ENCODE measurements at places on chromosomes 7 and 10.

- no peak for DNase-seq
Observed at GRCh38 chr7:55127622-55128081, 108.8 kb downstream of the EGFR start.

- peak; percentile 83 for DNase-seq
Observed at GRCh38 chr7:127943541-127944521, 87.4 kb downstream of the LRRC4 start.

- DNase-seq: no peak
Observed at GRCh38 chr10:49009199-49009979, 69.7 kb upstream of the LRRC18 start.

GRCh38 chr7:96233084-96233483 is 88.8 kb downstream of the SLC25A13 start:
- no peak for DNase-seq

DNA sequence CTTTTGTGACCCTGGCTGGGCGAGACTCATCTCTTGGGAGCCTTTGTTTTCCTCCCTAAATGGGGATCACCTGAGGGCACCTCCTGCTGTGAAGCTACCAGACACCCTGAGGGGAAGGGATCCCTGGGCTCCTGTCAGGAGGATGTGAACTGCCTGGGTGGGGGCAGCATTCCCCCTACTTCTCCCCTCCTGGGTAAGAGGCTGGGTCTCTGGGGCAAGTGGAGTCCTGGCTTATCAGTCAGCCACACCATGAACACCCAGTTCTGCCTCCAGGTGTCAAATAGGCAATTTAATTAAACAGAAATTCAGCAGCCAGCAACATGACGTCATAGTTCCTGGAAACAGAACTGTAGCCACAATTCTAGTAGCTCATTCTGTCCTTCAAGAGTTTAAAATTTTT is 97.7 kb upstream of the RET start:
- no peak for DNase-seq

GRCh38 chr10:29627201-29628132 is 7.3 kb downstream of the SVIL start:
- no peak for DNase-seq

- DNase-seq: no peak
Observed at GRCh38 chr10:92970301-92971070, 90.1 kb upstream of the CYP26C1 start.

DNA sequence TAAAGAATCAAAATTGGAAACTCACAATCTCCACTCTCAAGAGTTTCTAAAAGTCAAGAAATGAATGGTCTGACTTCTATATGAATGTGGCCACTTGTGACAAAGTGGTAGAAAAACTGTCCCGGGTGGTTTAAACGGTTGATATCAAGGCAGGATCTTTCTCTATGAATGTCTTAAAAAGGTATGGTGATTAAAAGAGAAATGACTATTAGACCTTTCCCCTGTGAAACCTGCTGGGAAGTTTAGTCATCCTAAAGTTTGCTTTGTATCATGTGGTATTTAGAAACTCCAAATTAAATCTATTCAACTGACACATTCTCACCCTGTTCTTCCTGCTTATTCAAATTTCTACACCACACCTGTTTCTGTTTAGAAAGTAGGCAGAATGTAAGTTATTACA is 492.5 kb downstream of the XPNPEP1 start:
- no peak for DNase-seq

DNA sequence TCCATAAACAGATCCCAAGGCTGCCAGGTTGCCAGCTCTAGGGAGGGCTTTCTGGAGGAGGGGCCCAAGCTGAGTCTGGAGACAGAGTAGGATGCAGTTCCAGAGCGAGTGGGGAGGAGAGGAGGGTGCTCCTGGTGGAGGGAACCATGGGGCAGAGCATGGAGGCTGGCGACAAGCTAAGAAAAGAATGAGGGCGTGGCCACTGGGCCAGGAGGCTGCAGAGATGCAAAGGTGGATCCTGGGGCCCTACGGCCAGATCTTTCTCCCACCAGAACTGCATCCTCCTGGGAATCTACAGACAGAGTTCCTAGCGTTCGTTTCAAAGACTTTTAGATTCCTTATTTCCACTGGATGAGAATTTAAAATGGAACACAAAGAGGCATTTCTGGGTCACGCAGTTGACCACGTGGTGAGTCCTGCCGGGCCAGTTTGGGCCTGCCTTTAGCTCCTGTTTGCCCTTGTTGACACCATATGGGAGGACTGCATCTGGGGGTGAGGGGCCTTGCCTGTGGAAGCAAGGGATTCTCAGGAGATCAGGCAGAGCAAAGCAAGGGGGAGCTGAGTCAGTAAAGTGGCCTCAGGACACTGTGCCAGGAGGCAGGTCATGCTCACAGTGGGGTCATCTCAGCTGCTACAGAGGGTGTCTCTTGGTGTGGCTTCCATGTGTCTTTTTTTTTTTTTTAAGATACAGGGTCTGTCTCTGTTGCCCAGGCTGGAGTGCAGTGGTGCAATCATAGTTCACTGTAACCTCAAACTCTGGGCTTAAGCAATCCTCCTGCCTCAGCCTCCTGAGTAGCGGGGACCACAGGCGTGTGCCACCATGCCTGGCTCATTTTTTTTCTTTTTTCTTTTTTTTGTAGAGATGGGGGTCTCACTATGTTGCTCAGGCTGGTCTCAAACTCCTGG is 137.8 kb downstream of the SH3PXD2A start:
- no peak for DNase-seq

- peak; percentile 7 for DNase-seq
Observed at GRCh38 chr10:118447478-118448270, 105.5 kb upstream of the FAM204A start.

DNA sequence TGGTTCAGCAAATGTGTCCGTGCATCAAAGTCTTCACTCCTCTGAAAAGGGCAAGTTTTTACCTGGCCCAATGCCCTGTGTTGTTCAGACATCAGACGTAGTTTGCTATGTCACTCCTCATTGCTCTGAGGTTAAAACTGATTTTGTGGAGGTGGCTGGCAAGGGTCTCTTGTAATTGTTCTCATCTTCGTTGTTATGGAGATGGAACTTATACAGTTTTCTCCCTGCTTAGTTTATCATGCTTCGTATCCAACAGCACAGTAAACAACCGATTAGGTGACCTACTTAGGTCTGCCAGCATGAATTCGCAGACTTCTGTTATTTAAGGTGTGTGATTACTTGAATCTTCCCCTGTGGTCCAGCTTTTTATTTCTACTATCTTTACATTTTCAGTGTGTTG is 274.1 kb upstream of the SMIM30 start:
- DNase-seq: no peak

DNA sequence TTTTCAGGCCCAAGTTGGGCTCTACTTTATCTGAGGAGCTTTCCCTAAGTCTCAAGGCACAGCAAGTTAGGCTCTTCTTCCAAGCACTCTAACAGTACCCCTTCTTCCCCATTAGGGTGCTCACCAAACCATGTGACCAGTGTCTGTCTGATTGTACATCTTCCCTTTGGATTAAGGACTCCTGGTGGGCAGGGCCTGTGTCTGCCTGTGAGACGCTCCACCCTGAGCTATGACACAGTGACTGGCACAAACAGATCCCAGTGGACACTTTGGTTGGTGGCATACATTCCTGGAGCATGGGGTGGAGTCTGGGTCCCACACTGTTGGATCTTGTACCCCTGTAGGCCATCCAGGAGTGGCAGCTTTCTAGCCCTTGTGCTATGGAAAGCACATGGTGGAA is 23.8 kb downstream of the PLPP4 start:
- DNase-seq: no peak

- DNase-seq: no peak
Observed at GRCh38 chr7:69864274-69864673, 266.0 kb downstream of the AUTS2 start.

GRCh38 chr7:123709525-123709924 is 39.3 kb downstream of the WASL start:
- DNase-seq: no peak

- DNase-seq: no peak
Observed at GRCh38 chr7:17725821-17726220, 214.5 kb downstream of the SNX13 start.

- no peak for DNase-seq
Observed at GRCh38 chr10:84497978-84498377, 169.6 kb downstream of the CCSER2 start.

DNA sequence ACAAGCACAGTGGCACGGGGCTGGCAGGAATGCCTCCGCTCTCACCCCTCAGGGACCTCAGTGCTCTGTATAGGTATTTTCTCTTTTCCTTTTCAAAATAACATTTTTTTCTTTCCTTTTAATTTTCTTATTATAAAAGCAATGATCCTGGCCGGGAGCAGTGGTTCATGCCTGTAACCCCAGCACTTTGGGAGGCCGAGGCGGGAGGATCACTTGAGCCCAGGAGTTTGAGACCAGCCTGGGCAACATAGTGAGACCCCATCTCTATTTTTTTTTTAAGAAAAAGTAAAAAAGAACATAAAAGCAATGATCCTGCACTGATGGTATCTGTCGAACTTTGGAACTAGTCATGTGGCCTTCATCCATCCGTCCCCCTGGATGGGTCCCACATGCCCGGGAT is 3.2 kb downstream of the PRF1 start:
- DNase-seq: no peak

GRCh38 chr10:2935647-2936386 is 131.5 kb upstream of the PFKP start:
- no peak for DNase-seq

- no peak for DNase-seq
Observed at GRCh38 chr10:51985336-51985735, 285.9 kb upstream of the CSTF2T start.

DNA sequence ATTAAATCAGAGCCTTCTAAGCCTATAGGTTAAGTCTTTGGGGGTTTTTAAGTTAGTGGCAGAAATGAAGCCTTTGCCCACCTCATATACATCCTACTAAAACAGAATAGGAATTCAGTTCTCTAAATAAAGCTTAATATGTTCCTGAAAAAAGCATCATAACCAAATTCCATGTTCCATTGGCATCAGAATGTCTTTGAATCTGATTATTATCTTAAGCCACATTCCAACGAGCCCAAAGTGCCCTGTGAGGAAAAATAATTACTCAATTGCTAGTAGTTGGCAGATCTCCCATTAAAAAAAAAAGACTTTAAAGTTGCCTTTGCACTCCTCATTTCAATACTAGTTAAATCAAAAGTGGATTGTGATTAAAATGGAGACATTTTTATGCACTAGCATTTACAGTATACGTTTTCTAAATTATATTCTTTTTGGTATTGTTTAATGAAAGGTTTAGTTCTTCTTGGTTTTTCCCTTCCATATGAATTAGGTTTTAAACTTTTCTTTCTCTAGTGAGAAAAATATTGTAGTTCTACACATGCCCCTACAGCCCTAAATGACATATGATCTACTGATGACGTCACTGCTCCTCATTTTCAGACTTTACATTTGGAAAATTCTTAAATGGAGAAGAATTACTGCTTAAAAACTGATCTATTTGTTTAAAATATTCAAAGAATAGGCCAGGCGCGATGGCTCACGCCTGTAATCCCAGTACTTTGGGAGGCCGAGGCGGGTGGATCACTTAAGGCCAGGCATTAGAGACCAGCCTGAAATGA is 54.3 kb upstream of the CABCOCO1 start:
- DNase-seq: no peak

- no peak for DNase-seq
Observed at GRCh38 chr10:44756216-44756615, 154.9 kb upstream of the TMEM72 start.

DNA sequence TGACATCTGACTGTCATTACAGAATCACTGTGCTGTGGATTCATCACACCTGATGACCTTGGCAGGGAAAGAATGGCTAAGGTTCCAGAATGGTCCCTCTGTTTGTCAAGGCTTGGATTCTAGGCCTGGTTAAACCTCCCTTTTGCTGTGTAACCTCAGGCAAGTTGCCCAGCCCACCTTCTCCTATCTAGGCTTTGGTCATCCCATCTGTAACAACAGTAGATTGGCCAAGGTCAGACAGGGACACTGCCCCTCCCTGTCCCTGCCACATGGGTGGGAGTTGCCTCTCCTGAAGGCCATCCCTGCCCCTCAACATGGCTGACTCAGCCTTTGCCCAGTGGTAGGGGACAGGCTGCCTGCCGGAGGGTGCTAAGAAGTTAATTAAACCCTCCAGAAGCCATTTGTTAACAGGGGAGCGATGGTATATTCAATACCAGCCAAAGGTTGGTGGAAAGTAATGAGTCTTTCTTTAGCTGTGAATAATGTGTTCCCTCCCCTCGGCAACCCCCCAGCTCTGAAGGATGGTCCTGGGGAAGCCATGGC is 149.8 kb upstream of the PCBD1 start:
- no peak for DNase-seq

- DNase-seq: no peak
Observed at GRCh38 chr10:63384001-63384400, 81.8 kb downstream of the JMJD1C start.

DNA sequence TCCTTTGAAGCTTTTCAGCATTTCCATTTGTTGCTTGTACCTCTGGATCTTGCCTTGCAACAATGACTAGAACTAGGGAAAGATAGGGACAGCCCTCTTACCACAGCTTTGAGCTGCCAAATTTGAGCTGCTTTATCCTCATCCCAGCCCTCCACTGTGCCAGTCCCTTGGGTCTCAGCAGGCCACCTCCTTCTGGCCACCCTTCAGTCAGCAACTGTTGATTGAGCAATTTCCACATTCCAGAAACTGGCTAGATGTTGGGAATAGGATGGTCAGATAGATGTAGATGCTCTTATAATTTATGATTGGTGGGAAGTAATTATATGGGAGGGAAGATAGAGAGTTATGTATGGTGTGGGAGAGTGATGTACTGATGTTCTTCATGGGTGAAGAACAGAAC is 100.1 kb downstream of the ST7 start:
- no peak for DNase-seq

GRCh38 chr7:125375942-125376341 is 446.3 kb upstream of the POT1 start:
- no peak for DNase-seq

- DNase-seq: no peak
Observed at GRCh38 chr10:86512137-86512536, 9.5 kb downstream of the WAPL start.

GRCh38 chr10:89952325-89952724 is 250.9 kb downstream of the KIF20B start:
- no peak for DNase-seq

GRCh38 chr10:78296785-78297184 is 263.1 kb downstream of the RPS24 start:
- no peak for DNase-seq

- DNase-seq: no peak
Observed at GRCh38 chr10:116477986-116478664, 50.5 kb downstream of the PNLIPRP3 start.
